ENCODE measurements at places on chromosomes 3 and 15.

GRCh38 chr15:71109905-71110304 is 5.4 kb upstream of the THSD4 start:
- no peak for DNase-seq

DNA sequence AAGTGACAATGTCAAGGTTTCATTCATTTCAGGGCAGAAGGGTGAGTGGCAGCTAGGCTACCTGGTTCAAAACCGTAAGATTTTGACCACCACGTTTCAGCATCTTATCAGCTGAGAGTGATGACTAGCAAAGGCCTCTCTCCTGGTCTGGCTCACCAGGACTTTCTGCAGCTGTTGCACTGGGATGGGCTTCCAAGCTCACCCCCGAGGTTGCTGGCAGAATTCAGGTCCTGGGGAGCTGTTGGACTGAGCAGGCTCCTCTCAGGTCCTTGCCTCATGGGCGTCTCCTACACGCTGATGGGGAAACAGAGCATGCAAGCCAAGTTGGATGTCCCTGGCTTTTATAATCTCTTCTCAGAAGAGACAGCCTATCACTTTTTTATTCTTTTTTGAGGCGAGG is 88.8 kb upstream of the RNU6-1 start:
- DNase-seq = no peak

- no peak for DNase-seq
These were observed 7.3 kb upstream of the TPM1 start for GRCh38 chr15:63035253-63035652.

GRCh38 chr3:12990781-12991480 is 82.3 kb downstream of the IQSEC1 start:
- DNase-seq = peak; percentile 67

DNA sequence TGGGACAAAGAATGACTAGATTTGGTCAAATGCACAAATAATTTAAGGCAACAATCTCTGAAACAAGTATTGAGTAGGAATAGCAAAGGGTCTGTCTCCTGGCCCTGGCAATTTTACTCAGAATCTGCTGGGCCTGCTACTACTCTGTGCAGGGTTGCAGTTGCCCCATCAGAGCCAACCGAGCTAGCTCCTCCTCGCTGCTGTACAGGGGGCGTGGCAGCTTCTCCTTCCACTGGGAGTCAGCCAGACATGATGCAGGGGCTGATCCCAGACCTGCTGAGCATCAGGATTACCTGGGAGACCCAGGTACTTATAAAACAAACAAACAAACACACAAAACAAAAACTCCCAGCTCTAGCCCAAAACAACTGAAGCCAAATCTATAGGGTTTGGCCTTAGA is 30.5 kb upstream of the PXYLP1 start:
- no peak for DNase-seq

DNA sequence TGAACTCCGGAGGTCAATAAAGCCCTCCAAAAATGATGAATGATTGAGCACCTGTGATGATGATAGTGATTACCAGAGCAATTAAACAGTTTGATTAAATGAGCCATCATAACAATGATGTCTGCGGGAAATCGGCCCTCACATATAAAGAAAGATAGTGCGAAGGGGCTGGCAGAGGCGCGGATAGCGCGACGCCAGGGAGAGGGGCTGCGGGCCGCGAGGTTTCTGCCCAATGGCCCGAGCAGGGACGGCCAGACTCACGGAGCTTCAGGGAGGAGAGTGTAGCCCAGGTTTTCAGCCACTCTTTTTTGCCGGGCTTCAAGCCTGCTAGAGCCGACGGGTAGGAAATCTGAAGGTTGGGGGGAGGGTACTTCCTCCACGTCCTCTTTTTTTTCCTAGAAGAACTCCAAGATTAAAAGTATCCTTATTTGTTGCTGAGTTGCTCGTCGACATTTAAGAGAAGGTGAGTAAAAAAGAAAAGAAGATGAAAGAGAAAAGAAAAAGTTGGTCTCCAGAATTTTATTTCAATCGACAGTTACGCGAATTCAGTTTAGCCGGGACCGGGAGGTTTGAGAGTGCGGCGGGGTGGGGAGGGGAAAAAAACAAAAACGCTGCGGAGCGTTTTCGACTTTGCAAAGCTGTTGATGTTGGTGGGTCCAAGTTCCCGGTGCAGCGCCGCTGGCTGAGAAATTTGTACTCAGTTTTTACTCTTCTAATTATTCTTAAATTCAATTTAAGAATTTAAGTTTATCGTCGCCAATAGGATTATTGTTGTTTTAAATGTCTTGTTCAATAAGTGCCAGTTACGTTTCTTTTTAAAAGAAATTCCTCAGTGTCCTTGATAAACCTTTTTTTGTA is 2.2 kb upstream of the MEIS2 start:
- DNase-seq = no peak

GRCh38 chr3:31934018-31934417 is 47.0 kb downstream of the OSBPL10 start:
- no peak for DNase-seq

GRCh38 chr15:38085931-38086568 is 151.6 kb downstream of the TMCO5A start:
- DNase-seq = no peak

DNA sequence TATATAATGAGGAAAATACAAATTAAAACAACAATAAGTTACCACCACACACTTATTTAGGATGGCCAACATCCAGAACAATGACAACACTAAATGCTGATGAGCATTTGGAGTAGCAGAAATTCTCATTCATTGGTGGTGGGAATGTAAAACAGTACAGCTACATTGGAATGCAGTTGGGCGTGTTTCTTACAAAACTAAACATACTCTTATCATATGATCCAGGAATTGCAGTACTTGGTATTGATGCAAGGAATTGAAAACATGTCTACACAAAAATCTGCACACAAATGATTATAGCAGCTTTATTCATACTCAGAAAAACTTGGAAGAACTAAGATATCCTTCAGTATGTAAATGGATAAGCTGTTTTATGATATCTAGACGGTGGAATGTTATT is 594.2 kb downstream of the ZBBX start:
- DNase-seq = no peak

DNA sequence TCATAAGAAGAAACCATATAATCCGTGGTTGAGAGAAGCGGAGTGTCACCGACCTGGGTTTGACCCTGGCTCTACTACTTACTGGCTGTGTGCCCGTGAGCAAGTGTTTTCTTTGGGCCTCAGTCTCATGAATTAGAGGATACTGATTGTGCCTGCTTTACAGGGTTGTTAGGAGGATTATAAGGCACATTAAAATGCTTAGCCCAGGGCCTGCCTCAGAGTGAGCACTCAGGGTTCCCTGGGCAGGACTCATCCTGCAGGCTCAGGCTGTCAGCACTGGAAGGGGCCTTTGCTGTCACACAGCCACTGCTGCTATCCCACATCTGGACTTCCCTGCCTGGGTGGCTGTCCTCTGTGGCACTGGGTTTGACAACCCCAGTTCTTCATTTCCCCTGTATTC is 4.7 kb downstream of the PLA2G4F start:
- no peak for DNase-seq

- DNase-seq = no peak
These were observed 21.1 kb upstream of the PLXND1 start for GRCh38 chr3:129627350-129628168.

DNA sequence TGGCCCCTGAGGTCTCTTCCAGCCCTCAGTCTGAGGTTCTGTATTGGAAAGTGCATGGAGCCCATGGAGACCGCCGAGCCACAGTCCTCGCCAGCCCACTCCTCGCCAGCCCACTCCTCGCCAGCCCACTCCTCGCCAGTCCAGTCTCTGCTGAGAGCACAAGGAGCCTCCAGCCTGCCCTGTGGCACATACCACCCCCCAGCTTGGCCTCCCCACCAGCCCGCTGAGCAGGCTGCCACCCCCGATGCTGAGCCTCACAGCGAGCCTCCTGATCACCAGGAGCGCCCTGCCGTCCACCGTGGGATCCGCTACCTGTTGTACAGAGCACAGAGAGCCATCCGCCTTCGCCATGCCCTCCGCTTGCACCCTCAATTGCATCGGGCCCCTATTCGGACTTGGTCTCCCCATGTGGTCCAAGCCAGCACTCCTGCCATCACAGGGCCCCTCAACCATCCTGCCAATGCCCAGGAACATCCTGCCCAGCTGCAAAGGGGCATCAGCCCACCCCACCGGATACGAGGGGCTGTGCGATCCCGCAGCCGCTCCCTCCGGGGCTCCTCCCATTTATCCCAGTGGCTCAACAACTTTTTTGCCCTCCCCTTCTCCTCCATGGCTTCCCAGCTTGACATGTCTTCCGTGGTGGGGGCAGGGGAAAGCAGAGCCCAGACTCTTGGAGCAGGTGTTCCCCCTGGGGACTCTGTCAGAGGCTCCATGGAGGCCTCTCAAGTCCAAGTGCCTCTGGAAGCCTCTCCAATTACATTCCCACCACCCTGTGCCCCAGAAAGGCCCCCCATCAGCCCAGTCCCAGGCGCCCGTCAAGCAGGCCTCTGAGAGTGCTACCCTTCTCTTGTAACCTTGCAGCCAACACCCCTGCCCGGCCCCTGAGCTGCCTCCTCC is 40.9 kb downstream of the PML start:
- DNase-seq = no peak

GRCh38 chr3:151356794-151357462 is 27.6 kb upstream of the P2RY13 start:
- DNase-seq = no peak

DNA sequence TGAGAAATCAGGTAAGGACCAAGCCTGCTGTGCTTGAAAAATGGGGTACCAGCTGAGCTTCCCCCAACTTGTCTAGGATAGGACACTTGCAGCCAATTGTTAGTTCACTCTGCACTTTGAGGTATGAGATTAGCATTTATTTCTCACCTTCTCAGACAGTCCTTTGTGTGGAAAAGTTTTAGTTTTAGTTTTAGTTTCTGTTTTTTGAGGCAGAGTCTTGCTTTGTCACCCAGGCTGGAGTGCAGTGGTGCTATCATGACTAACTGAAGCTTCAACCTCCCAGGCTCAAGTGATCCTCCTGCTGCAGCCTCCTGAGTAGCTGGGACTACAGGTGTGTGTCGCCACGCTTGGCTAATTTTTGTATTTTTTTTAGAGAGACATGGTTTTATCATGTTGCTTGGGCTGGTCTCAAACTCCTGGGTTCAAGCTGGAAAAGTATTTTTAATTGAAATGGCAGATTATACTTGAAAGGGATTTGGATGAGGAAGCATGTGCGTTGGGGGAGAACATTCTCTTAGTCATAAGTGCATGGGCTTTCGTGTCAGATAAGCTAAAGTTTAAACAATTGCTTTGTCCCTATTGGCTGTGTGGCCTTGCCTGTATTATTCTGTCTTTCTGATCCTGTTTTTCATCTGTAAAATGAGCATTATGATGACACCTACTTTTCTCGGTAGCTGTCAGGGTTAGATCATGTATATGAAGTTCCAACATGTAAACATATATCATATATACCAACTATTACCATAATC is 25.2 kb upstream of the CCK start:
- no peak for DNase-seq

DNA sequence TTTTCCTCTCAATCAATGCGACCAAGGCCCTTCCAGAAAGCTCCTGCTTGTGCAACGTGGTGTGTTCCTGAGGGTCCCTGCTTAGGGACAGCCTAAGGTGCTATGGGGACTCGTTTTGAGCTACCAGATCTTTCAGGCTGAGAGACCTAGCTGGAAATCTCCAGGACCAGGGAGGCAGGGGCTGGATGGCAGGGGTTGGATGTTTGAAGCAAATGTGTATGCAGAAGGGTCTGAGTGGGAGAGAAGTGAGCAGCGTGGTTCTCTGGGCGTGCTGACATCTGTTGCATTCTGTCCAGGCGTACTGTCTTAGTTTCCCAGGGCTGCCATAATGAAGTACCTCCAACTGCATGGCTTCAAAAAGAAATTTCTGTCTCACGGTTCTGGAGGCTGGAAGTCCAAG is 31.7 kb upstream of the SLCO2A1 start:
- DNase-seq = no peak

DNA sequence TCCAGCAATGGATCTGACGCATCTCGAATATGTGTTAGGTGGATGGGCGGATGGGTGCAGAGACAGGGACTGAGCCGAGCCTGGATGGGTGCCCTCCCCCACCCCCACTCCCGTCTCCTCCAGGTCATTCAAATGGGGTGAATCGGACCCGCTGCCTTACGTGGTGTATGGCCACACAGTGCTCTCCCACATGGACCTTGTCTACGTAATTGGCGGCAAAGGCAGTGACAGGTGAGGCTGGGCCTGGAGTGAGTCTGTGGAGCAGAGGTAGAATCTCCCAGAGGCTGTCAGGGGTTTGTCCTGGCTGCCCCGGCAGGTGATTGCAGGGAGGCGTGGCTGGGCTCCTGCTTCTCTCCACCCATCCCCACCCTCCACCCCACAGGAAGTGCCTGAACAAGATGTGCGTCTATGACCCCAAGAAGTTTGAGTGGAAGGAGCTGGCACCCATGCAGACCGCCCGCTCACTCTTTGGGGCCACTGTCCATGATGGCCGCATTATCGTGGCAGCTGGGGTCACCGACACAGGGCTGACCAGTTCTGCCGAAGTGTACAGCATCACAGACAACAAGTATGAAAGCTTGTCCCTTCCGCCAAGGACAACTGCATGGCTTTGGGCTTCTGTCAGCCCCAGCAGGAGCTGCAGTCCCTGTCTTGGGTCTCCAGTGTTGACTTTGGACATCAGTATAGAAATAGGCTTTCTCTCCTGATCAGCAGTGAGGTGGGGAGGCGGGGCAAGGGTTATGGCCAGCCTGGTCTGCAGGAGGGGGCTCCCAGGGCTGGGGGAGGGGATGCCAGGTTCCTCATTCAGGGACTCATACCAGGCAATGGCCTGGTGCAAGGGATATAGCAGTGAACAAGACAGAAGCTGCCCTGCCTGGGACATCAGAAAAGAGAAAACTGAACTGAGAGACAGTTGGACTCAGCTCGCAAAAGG is 3.4 kb downstream of the KLHL40 start:
- no peak for DNase-seq

DNA sequence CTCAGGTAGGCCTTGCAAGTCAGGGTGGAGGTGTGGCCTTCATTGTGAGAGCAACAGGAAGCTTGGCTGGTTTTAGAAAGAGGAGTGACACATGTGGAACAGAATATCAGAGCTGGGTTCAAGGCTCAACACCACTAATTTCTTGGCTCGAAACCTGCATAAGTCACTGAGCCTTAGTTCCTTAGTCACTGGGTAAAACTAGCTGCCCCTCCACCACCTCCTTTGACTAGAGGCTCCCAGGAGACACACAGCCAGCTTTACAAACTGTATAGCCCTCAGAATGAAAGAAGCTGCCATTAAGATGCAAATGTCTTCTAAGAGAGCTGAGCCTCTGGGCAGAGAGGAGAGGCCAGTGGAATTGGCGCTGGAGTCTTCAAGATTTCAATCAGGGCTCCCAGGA is 67.7 kb downstream of the CERS3 start:
- no peak for DNase-seq

DNA sequence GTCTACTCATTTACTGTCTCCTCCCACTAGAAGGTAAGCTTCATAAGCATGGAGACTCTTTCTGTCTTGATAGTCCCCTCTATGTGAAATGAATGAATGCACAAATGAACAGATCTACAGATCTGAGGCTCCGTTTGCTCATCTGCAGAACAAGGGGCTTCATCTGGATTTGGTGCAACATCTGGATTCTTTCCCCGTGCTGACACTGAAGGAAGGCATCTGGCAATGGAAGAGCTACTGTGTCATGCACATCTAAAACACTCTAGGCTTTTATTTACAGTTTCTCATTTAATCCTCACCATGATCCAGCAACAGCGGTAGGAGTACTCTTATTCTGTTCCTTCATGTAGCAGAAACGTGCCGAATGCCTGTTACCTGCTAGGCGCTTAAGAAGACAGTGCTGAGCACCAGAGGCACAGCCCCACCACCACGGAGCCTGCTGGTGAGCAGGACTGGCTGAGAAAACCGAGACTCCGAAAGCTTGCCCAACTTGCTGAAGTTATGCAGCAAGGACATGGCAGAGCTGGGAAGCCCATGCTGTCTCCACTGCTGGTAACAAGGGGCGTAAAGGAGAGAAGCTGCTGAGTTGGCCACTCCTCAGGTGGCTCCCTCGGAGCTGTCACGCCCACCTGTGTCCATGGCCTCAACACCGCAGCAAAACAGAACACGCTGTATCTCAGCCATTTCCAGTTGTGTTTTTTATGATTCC is 31.1 kb downstream of the LSM3 start:
- no peak for DNase-seq
